Smooth muscle cell of the brain vasculature (primary cell): ENCODE measurements at places on chromosomes 3 and 15.
A peak's percentile ranks its signal among the peaks of the same experiment; 100 is the strongest.

DNA sequence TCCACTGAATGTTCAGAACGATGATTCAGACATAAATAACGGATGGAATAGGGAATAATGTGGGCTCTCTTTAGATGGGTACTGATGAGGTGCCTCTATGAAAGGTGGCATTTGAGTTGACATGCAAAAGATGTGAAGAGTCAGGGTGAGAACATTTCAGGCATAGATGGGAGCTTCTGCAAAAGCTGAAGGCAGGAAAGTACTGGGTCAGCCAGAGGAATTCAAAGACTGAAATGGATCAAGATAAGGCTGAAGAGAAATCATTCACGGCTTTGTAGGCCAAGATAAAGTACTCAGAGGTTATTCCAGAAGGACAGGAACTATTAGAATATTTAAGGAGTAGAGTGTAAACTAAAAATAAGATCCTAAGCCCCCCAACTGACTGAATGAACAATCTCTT, 189.6 kb upstream of the MCTP2 start:
- DNase-seq = no peak

DNA sequence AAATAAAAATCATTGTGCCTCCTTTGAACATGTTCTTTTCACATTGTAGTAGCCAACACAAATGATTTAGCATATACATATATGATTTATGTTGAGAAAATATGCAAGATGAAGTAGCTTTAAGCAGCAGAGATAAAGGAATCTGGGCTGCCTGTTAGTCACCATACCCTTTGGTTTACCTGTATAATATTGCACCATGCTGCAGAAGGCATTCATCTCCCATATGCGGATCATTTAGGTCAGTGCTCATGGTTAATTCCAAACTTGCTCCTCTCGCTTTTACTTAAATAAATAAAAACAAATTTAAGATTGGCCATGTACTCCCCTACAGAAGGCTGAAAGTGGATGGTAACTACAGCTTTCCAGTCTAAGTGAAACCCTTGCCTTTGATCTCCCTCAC, 86.7 kb upstream of the TBL1XR1 start:
- no peak for DNase-seq

- no peak for DNase-seq
Observed at GRCh38 chr3:30557746-30558303, 48.6 kb upstream of the TGFBR2 start.

DNA sequence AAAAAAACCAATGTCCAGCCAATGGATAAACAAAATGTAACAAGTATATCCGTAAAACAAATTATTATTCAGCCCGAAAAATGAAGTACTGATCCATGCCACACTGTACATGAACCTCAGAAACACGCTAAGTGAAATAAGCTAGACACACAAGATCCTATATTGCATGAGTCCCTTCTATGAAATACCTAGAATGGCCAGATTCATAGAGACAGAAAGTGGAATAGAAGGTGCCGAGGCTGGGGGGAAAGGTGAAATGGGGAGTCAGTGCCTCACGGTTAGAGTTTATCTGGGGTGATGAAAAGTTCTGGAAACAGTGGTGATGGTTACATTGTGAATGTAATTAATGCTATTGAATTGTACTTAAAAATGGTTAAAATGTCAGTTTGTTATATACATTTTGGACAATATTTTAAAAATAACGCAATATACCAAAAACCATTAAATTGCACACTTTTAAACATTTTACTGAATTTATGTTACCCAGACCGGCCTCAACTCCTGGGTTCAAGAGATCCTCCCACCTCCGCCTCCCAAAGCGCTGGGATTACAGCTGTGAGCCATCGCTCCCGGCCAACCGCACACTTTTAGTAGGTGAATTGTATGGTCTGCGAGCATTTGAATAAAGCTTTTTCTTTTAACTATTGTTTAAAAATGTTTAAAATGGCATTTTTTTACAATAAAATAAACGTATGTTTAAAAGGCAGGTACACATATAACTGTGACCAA, 2.1 kb downstream of the RNF168 start:
- DNase-seq = no peak

DNA sequence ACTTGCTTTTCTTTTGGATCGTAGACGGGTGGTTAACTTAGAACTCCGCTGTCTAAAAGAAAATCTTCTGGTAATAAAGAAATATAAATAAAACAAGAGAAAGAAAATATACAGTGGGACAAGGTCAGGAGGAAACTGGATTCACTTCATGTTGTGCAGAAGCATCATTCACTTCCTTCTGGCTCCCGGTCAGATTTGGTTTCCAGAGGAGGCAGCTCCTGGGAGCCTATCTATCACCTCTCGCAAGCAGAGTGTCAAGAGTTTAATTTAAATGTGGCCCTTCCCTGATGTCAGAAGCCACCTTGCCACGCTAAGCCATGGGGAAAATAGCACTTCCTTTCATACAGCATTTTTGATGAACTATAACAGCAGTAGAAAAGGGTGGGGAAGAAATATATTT, 139.1 kb downstream of the NSMCE3 start:
- no peak for DNase-seq

GRCh38 chr15:25670025-25670554, 193.0 kb downstream of the ATP10A start:
- peak; percentile 53 for DNase-seq

GRCh38 chr3:36124118-36124796, 256.0 kb upstream of the STAC start:
- DNase-seq = peak; percentile 7

- no peak for DNase-seq
Observed at GRCh38 chr3:159532577-159532976, 456.1 kb upstream of the IL12A start.

GRCh38 chr3:18283680-18284079, 141.5 kb downstream of the SATB1 start:
- DNase-seq = no peak

DNA sequence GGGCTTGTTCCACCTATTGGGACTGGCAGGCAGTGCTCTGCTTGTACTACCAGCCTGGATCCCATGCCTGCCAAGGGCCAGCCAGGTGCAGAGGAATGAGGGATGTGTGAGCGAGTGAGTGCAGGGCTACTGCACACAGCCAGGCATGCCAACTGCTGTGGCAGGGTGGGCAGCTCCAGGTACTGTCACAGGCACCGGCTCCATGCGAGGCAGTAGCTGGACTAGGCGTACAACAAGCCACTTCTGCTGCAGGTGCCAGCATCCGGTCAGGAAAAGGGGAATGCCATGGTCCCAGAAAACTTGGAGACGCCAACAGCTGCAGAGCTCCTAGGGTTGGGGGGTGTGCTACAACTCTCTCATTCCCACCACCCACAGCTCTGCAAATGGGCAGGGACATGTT, 1356.7 kb downstream of the SI start:
- no peak for DNase-seq

DNA sequence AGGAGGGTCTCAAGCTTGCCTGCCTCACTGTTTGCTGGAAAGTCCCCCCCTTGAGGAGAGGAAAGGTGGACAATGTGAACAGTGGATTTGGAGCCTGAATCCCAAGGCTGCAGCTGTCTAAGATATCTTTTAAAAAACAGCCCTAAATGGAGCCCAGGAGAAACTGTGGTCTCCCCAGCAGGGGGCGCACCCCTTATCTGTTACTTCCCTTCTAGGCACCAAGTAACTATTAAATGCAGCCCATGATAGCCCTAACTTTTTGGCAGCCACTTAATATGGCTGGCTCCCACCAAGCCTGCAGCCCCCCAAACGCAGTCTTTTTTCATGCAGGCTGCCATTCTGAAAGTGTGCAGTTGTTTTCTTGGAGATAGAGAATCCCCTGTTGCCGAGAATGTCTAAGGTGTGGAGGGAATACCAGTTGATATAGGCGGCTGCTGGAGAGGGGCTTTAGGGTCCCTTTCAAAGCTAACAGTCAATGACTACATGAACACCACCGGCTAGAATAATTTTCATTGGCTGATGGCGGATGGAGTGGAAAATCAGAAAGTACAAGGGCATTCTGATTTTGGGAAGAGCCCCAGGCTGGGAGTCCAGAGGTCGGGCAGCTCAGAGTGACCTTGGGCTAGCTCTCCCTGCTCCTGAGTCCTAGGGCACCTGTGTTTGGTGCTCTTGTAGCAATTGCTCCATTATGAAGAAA, 1.3 kb downstream of the RHCG start:
- no peak for DNase-seq

GRCh38 chr15:47824147-47824546, 106.8 kb downstream of the SEMA6D start:
- no peak for DNase-seq

DNA sequence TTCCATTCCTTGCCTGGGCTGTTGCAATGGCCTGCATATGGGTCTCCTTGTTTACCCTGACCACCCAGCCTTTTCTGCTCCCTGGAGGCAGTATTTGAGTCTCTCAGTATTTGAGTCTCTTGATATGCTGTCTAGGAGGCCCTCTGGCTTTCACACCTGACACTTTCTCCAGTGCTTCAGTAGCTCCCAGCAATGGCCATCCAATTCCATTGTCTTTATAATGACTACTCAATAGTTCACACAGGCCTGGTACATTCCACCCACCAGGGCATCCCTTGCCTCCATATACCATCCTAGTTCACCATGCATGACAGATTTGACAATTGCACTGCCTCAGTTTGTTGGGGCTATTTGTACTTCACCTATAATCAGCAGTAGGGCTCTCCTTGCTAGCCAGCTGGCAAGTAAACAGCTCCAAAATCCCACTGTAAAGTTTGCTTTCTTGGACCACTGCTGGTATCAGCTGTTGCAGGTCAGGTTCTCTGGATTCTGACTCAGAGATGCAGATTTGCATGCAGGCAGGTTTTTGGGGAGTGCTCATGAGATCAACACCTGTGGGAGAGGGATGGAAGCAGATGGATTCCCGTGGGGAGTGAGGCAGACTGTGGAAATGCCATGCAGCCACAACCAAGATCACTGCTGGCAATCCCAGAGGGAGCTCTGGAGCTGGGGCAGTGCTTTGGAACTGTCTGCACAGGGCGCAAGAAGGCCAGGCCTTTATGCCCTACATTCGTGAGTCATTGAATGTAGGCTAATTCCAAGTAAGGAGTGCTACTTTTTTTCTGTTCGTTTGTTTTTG, 19.1 kb upstream of the XIRP1 start:
- no peak for DNase-seq

DNA sequence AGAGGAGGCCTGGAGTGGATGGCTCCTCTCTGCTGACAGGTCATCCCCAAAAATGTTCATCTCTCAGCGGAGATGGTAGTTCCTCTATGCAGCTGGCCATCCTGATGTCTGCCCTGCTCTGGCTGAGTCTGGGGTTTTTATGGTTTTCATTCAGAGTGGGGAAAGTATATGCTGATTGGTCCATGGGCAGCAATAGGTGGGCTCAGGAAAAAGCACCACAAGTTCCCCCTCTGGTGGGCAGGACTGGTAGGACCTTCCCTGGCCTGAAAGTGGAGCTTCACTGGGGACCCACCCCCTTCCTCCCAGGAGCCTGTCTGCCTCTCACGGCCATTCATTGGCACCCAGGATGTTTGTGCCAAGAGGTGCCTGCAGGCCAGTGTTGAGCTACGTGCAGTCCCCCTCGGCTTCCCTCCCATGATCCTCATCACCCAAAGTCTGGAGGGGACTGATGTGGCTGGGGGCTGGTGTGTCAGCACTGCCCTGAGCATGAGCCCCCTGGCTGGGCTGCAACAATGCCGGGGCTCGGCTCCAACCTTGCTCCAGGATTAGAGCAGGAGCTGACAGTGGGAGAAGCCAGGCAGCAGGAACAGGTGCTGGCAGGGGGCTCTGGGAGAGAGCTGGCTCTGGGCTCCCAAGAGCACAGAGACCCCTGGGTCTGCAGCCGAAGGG, 13.1 kb upstream of the BLOC1S6 start:
- DNase-seq = no peak

GRCh38 chr3:122092460-122093165, 37.5 kb downstream of the CD86 start:
- DNase-seq = no peak
